ENCODE measurements at places on chromosomes 5 and 9.

GRCh38 chr9:124259158-124259808, 1.5 kb downstream of the NEK6 start:
- no peak for DNase-seq

DNA sequence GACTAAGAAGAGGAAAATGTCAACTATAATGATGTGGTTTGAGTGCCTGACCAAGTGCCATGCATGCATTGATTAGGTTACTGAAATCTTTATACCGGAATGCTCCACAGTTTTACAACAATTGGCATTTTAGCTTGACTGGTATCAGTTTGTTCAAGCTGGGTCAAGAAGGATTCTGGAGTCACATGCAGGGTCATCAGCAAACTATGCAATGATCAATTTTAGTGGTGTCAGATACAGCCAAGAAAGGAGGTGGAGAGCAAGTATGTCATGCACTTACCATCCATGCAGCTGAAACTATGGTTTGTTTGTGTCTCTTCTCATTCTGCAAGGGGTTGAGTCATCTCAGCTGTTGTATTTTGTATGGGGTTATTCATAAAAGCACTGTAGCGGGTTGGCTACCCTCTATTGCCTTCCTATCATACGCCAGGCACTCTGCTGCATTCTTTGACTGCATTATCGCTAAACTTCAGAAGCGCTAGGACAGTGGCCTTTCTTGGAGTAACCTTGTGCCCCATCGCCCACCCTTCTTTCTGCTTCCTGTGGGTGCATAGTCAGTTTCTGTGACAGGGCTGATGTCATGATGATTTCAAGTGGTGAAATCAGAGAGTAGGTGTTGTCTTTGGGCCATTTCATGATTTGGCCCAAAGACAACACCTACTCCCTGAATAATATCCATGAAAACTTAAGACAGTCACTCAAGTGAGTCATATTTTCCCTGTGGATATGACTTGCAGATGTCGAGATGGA, 145.4 kb downstream of the MTX3 start:
- peak; percentile 71 for DNase-seq

DNA sequence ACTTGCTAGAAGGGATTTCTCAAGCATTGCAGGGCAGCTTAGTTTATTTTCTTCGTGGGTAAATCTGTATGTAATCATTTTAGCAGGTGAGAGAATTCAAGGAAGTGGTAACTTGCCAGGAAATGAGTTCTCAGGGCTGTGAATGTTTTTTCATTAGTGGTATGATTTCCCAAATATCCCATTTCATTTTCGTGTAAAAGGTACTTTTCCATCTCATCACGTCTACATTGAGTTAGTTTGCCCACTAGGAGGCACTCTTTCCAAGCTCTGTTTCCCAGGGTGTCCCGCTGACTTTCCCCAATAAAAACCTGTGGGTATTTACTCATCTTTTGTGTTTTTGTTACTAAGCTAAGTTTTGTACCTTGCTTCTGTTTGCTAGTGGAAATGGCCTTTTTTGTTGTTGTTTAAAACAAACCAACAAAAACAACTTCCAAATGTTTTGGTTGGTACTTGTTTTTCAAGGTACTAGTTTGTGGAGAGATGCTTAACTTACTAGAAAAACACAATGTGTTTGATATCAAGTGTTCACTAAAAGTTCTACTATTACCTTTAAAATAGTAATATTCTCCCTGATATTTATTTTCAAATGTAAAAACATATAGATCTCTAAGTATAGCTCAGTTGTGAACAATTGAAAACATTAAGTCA, 373.6 kb downstream of the ADGRV1 start:
- DNase-seq = peak; percentile 46

GRCh38 chr5:139746691-139747582, 48.7 kb upstream of the PSD2 start:
- peak; percentile 24 for DNase-seq

DNA sequence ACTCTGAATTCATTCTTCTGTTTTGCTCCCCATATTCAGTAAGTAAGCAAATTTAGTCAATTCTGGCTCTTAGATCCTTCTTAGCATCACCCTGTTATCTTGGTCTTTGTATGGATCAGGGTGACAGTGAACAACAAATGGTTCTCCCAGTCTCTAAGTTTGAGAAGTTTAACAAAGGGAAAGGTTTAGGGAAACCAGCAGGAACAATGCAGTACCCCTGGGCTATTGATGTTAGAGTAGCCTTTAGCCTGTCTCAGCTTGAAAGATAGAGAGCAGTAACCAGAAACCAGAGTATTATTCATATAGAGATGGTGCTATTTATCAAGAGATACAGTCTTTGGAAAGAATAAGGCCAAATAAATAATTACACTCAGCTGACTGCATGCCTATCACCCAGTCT, 241.8 kb downstream of the CDH12 start:
- DNase-seq = no peak

DNA sequence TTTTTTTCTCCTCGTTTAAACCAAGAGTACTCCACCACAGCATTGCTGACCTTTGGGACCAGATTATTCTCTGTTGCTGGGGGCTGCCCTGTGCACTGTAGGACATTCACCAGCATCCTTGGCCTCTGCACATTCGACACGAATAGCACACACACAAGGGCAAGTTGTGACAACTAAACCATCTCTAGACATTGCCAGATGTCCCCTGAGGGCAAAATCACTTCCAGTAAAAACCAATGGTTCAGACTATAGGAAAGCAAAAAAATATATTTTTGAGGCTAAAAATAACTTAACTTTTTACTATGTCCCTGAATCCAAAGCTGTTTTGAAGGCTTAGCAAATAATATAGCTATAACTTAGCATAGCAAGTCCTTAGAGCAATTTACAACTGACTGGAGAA, 65.9 kb downstream of the SEMA5A start:
- no peak for DNase-seq

DNA sequence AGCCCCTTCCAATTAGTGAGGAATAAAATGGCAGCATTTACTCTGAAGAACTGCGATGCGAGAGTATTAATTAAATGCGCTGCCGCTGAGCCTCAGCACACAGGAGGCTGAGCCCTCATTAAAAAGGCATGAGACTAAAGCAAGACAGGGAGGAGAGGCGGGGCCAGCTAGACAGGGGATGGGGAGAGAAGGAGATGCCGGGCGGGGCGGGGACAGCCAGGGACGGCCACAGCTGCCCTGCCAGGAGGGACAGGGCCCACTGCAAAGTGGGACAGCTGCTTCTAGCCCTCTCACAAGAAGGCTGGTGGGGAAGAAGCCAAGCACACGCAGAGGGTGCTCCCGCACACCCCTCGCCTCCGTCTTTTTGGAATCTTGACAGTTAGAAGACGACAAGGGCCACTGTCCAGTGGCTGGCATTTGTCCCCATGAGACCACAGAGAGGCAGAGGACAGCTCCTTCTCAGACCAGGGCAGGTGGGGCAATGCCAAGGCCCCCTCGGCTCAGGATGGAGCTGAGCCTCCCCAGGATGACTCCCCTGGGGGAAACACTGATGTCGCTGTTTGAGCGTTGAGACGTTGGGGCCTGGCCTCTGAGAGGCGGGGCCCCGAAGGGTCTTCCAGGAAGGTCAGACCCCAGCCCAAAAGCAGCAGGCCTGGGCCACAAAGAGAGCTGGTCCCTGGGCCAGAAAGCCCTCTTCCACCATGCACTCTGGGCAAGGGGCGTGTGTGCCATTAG, 26.9 kb downstream of the ADAMTS2 start:
- DNase-seq = no peak

- DNase-seq = no peak
Observed at GRCh38 chr9:86626802-86627201, 272.6 kb upstream of the TUT7 start.

- no peak for DNase-seq
Observed at GRCh38 chr5:2164586-2164985, 281.9 kb upstream of the IRX4 start.

DNA sequence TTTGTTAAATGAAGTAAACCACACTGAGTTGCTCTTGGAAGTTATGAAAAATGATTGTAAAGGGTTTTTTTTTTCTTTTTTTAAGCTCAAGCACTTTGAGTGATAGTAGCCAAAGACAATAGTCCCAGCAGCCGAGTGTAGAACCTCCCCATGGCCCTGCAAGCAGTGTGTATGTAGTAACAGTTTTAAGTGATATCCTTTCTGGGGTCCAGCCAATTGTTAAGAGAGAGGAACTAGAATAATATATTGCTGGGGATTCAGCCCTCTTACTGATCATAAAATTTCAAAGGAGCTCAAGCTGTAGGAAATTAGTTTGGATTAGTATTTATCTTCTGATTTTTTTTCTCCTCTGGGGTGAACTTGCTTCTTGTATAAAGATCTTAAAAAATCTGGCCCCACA, 43.2 kb downstream of the NPR3 start:
- no peak for DNase-seq

GRCh38 chr9:134056483-134057306, 11.1 kb downstream of the BRD3 start:
- no peak for DNase-seq

DNA sequence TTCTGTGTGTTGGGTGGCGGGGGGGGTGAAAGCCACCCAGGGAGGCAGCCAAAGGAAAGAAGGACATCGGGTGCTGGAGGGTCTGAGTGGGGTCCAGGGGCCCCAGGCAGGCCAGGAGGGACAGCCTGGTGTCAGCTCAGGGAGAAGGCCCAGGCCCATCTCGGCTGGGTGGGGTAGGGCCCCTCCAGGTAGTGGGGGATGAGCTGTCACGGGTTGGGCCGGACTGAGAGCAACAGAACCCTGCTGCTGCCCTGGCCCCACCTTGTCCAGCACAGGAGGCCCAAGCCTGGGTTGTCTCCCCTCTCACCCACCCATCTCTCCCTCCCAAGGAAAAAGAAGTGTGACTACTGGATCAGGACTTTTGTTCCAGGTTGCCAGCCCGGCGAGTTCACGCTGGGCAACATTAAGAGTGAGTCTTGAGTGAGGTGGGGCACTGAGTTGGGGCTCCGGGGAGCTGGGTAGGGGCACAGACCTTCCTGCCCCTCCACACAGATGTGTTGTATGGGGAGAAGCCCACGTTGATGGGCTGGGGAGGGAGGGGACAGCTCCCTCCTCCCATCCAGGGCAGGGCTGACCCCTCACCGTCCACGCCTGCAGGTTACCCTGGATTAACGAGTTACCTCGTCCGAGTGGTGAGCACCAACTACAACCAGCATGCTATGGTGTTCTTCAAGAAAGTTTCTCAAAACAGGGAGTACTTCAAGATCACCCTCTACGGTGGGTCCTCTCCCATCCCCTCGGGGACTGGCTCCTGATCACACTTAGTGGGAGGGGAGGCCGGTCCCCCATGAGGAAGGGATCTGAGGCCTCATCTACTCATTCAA, 2.3 kb downstream of the LCN2 start:
- no peak for DNase-seq

GRCh38 chr5:102889033-102889432, 133.9 kb downstream of the PAM start:
- DNase-seq = no peak

GRCh38 chr5:78720227-78720985, 71.8 kb upstream of the LHFPL2 start:
- DNase-seq = no peak

DNA sequence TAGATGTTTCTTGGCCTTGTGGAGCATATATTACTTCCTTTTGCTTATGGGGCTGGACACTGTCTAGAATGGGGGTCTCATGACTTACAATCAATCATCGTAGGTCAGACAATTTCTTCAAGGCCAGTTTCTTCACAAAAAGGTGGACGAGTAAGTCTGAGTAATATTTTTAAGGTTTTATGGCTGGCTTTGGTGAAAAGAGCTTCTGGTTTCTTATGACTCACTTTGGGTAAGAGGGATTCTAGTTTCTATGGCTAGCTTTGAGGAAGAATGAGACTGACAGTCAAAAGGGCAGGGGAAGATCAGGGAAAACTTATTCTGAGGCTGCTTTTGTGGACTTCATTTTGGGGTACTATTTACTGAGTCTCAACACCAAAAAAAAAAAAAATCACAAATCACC, 2067.2 kb upstream of the C9orf72 start:
- DNase-seq = no peak

- DNase-seq = no peak
Observed at GRCh38 chr9:4157584-4158499, 142.0 kb downstream of the GLIS3 start.

GRCh38 chr9:16715404-16715803, 155.1 kb downstream of the BNC2 start:
- DNase-seq = no peak

GRCh38 chr5:152593388-152593787, 188.3 kb upstream of the NMUR2 start:
- DNase-seq = peak; percentile 2

DNA sequence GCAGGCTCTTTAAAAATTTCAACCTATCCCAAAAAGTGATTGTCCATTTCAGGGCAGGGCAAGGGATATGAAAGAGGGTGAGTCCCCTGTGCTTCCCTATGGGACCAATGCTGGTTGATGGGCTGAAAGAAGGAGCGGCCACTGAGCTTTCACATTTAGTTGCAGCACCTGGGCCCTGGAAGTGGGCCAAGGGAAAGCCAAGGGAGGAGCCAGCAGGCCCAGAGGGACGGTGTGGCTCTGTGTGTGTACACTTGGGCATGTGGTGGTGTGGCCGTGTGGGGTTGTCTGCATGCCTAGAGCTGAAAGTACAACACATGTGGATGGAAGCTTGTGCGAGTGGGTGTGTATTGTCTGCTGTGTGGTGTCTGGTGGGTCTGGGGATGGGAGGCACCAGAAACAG, 14.0 kb upstream of the PSMD5 start:
- no peak for DNase-seq

GRCh38 chr5:52990528-52990925, 1.4 kb downstream of the ITGA2 start:
- no peak for DNase-seq

DNA sequence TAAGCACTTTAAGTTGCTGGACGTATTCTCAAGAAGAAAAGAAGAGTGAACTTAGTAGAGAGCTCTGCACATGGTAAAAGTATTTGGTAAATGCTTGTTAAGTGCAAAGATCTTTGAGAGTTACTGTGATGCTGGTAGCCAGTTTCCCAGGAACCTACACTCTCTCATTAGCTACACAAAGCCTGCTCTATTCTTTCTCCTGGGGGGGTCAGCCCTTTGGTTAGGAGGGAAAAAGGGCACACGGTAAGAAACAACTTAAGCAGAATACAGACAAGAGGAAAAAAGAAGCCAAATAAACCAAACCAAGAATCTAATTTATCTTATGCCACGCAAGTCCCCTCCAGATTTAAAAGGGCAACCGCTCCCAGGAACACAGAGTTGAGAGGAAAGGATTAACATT, 1100.1 kb upstream of the CDH10 start:
- no peak for DNase-seq

DNA sequence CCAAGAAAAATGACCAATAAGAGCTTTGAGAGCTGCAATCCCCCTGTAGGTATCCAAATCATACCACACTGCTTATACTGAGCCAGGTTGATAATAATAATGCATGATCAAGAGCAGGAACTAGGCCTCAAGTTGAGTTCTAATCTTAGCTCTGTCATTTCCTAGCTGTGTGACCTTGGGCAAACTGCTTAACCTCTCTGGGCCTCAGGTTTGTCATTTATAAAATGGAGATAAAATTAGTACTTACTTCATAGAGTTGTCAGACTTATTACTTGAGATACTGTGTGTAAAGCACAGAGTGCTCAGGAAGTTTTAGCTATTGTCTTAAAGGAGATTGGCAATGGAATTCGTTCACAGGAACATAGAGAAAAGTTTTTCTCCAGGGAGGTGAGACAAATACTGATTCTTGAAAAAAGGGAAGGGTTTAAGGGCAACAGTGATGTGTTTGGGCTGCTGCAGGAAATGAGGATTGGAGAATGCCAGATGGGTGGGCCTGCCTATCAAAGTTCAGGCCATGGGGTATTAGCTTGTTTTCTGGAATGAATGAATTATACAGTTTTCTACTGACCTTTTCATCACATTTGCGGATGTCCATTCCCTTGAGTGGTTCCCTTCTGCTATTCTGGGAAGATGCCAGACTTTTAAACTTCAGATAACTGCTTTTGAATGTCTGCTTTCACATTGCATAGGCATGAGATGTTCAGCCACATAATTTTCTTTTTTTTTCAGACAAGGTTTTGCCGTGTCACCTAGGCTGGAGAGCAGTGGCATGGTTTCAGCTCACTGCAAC, 10.2 kb upstream of the ATP6V0E1 start:
- no peak for DNase-seq
